Inflammatory macrophage (primary cell): ENCODE measurements at places on chromosomes 2 and 18.
A peak's percentile ranks its signal among the peaks of the same experiment; 100 is the strongest.

DNA sequence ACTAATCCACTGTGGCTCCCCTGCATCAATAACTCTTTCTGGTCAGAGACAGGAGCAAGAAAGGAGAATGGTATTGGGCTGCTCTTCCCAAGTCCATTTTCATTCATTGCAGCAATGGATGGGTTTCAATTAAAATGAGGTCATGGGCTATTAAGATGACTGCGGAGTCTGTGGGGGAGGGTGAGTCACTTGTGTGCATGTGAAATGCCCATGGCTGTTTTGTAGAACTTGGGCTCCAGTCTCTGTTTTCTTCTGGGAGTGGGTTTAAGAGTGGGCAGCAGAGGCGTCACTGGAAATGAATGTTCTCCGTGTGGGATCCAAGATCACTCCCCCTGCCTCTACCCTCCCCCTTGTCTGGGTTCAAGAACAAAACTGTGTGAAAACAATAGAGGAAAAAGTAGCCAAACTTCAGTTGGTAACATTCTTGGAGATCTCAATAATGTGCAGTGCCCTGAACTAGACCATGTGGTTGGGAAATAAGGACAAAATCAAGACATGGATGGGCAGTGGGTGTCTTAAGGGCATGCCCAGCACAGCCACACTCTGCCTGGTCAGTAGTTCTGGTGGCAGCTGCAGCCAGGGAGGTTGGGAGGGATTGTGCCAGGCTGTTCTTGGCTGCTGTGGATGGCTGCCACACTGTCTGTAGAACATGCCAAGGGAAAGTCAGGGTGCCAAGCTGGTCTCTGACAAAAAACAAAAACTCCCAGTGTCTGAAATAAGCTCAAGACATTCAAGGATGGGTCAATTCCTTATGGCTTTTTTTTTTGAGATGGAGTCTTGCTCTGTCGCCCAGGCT is 68.2 kb upstream of the CXCR4 start:
- peak; percentile 81 for DNase-seq

GRCh38 chr18:40243607-40244006 is 1711.4 kb upstream of the PIK3C3 start:
- DNase-seq = no peak

DNA sequence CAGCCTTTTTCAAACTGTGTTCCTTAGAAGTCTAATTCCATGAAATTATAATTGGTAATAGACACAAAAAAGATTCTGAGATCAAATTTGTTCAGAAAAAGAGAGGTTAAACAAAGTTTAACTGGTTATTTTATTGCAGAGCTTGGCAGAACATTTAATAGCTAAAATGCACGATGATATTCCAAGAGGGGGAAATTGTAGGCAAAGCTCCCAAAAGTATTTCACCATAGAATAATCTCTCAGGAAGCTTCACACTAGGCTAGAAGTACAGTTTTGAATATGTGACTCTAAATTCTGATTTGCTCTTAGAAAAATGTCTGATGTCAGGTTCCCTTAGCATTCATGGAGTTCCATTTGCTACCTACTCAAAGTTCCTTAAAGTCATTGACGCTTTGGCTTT is 292.4 kb upstream of the SETBP1 start:
- DNase-seq = no peak

DNA sequence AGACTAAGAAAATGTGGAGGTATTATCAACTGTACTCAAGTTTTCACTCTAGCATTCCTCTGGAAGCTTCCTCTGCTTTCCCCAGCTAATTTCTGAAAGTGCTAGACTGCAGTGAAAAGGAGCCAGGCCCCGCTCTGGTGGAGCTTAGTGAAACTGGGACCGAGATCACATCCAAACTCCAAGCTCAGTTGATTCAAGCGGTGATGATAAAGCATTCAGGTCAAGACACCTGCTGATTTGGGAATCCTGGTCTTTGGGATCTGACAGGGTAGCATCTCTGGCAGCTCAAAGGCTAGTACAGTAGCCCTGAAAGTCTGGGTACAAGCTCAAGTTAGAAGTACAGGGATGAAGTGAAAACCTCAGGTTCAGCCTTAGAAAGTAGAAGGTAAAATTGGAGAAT is 120.2 kb upstream of the CRIM1 start:
- no peak for DNase-seq

- DNase-seq = no peak
These were observed 6.4 kb downstream of the BAZ2B start for GRCh38 chr2:159609811-159610549.

GRCh38 chr2:150214626-150215025 is 272.8 kb downstream of the RND3 start:
- no peak for DNase-seq

GRCh38 chr18:77151772-77152520 is 19.4 kb upstream of the MBP start:
- DNase-seq = no peak

DNA sequence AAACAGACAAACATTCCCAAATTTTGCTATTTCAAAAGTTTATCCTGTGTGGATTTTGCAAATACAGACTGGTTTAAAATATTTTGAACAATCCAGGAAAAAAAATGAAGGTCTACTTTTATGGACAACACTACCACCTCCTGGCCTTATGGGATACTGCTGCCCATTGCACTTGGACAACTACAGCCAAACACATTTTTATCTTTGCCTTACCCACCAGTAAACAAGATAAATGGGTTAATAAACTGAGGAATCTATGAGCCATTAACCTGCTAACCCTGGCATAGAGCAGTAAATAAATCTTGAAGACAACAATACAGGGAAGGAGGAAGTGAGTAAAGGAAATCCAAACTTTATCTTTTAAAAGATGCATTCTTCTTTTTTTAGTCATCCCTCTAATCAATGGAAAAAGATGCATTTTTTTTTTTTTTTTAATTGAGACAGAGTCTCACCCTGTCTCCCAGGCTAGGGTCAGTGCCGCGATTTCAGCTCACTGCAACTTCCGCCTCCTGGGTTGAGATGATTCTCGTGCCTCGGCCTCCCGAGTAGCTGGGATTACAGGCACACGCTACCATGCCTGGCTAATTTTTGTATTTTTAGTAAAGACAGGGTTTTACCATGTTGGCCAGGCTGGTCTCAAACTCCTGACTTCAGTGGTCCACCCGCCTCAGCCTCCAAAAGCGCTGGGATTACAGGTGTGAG is 2.1 kb upstream of the SPIRE1 start:
- DNase-seq = peak; percentile 60

DNA sequence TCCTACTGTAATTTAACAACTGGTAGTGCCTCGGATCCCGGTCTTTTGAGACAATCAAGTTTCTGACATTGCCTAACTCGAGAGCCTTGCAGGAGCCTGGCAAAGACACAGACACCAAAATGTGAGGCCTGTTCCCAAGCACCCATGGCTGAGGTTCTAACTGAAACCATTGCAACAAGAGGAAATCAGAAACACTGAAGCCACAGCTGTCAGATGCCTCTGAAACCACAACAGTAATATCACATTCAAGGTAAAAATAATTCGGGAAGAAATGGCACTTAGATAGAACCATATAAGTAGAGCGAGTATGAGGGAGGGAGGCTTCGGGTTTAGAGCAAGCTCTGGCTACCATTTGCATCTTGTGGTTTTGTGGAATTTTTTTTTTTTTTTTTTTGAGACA is 285.9 kb downstream of the FBXO15 start:
- DNase-seq = no peak

GRCh38 chr2:88874063-88874657 is 182.7 kb downstream of the RPIA start:
- peak; percentile 71 for DNase-seq

DNA sequence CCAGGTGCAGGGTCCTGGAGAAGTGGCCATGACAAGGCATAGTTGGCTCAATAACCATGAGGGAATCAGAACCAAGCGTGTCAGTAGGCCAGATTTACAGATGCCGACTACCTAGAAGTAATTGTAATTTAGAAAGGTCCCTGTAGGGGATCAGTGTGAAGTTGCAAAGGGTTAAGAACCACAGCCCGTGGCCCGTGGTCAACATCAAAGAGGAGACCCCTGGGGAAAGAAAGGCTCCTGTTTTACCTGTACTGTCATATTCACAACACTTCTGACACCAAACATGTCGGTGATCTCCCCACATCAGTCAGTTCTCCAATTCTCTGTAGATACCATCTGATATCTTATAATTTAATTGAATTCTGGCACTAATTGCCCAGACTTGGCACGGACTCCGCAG is 31.0 kb downstream of the SP100 start:
- no peak for DNase-seq

GRCh38 chr2:191740016-191740419 is 62.1 kb downstream of the NABP1 start:
- no peak for DNase-seq

GRCh38 chr2:101036562-101036961 is 34.5 kb downstream of the RPL31 start:
- DNase-seq = peak; percentile 30

- DNase-seq = no peak
These were observed 40.3 kb downstream of the EML6 start for GRCh38 chr2:54763636-54764291.

- no peak for DNase-seq
These were observed 48.0 kb upstream of the GPR17 start for GRCh38 chr2:127597984-127598380.

DNA sequence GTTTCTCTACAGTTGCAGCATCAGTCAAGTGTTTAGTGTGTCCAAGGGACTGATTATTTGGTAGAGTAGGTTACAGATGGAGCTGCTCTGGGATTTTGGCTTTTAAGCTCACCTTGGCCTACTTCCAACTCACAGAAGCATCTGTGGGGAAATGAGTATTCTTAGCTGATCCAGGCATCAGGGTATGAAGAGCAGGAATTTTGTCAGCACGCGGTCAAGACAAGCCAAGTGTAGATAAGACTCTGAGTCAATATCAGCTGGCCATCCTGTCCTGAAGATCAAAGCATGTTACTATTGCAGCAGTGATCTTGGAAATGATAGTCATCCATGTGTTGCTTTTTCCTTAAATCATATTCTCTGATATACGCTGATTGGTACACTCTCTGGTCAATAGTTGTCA is 24.4 kb downstream of the SERPINB4 start:
- DNase-seq = no peak

DNA sequence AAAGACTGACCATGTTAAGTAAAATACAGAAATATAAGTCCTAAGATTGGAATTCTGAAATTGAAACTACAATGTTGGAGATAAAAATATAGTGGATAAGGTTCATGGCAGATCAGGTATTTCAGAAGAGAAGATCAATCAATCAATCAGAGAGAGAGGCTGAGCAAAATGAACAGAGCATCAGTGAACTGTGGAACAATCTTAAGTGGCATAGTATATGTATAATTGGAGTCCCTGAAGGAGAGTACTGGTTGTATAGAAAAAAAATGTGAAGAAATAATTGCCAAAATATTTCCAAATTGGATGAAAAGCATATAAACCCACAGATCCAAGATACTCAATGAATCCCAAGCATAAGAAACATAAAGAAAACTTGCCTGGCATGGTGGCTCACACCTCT is 35.0 kb downstream of the ASB18 start:
- DNase-seq = no peak

- no peak for DNase-seq
These were observed 117.6 kb downstream of the LTBP1 start for GRCh38 chr2:33064349-33064801.

DNA sequence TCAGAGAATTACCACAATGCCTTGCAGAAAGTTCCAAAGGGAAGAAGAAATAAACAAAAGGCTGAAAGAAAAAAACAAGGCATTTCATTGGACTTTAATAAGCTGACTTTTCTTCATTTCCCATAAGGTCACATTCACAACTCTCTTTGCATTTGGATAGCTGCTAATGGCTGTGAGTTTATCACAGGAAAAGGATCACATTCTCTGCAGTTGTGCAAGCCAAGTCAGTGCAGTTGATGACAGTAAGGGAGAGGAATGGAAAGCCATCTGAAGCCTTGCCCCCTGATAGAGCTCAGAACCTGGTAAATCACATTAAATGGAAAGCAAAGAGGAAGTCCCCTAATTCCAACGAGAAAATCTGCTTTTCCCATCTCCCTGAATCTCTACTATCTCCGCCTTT is 950.6 kb downstream of the CNTNAP5 start:
- no peak for DNase-seq

GRCh38 chr2:219521066-219521880 is 7.0 kb downstream of the ASIC4 start:
- no peak for DNase-seq

DNA sequence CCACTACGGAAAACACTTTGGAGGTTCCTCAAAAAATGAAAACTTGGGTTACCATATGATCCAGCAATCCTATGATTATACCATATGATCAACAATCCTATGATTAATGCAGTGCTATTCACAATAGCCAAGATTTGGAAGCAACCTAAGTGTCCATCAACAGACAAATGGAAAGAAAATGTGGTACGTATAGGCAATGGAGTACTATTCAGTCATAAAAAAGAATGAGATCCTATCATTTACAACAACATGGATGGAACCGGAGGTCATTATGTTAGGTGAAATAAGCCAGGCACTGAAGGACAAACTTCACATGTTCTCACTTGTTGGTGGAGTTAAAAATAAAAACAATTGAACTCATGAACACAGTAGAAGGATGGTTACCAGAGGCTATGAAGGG is 27.6 kb downstream of the CLHC1 start:
- no peak for DNase-seq

GRCh38 chr2:209565896-209566582 is 142.2 kb downstream of the MAP2 start:
- DNase-seq = no peak

DNA sequence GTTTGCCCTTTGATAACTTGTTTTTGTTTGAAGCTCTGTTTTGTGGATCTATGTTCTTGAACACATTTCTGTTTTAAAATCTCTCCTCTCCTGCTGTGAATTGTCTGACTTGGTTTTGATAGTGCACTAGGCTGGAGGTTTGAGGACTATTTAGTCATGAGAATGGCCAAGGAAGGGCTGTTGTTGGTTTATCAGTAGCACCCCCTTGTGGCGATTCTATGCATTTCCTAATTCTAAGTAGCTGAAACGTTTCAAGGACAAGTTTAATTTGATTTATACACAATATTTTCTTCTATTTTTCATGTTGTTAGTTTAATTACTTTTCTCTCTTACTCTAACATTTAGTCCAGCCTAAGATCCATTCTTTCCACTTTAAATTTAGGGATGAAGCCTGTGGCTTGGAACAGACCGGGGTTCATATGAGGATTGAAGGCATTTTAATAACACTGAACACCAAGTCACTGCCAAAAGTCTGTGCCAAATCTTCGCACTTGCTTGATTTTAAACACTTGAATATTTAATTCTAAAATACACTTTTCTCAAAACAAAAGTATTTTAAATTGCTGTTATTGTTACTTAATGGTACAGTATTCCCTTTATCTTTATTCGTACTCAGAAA is 166.0 kb downstream of the SOCS6 start:
- DNase-seq = peak; percentile 72

- no peak for DNase-seq
These were observed 256.9 kb downstream of the DCC start for GRCh38 chr18:52596748-52597435.

DNA sequence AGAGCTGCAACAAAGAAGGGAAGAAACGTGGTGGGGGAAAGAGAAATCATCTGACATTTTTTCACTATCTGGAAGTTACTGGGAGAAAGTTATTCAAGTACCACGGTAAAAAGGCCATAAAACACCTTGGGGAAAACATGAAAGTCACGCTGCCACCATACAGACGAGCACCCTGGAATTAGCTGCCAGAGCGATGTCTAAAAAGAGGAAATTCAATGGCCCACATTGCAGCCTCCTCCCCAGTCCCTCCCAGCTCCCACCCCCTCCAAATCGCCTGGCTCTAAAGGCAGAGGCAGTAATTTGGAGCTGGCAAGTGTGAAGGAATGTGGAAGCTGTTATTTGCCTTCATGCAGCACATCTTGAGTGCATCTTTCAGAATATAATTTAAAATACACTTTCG is 192.0 kb downstream of the ALK start:
- DNase-seq = peak; percentile 28
